NCI-H2081 treated with DMSO at 0.1 percent for 48 hours (cell line): ENCODE measurements at places on chromosomes 2 and 18.

GRCh38 chr2:111711270-111711669 lies 172.7 kb downstream of the ANAPC1 start:
- DNase-seq = no peak

DNA sequence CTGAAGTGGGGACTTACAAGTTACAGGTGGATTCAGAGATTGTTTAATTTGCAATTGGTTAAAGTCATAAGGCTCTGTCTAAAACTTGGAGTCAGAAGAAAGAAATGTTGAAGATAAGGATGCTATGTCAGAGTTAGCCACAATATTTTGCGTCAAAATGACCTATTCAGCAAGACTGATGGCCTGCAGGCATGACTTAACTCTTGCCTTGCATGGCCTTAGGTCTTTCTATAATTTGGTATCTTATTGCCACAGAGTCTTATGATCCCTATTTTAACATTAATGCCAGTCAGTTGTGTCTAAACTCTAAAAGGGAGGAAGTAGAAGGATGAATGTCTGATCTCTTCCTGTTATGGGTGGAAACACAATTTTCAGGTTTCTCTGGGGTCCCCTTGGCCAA lies 5.2 kb upstream of the COMMD1 start:
- no peak for DNase-seq

DNA sequence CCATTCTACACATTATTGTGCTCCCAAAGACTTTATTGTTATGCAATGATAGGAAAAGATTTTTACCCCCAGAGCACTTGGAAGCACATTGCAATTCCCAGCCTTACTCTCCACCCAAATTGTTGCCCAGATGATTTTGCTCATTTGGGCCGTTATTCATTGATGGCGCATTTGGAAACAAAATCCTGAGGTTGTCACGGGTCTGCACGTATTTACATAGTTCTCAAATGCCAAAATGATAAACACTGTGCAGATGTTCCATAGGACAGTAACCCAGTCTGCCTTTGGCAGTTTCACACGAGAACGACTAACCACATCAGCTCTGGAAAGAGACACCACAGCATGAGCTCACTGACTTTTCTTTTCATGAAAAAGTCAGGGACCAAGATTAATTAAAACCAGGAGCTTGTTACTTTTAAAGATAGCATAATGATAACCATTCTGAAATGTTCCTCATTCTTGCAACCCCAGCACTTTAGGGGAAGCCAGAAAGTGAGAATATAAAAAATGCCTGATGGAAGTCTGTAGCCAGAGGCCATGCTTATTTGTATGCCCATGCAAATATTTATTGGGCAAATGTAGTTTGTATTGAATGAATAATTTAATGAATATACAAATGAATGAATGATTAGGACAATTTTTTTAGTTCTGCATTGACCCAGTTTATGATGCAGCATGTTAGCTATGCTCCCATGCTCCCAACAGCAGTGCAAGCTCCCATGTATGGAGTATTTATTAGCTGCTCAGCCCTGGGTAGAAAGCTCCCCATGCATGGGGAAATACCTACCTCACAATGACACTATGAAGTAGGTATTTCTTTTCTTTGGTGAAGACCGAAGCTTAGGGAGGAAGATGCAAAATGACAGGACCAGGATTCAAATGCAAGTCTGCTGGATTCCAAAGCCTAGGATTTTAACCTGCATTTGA lies 84.6 kb downstream of the MAIP1 start:
- DNase-seq = no peak

- DNase-seq = no peak
These were observed 150.9 kb downstream of the ACTR3 start for GRCh38 chr2:114040826-114041225.

GRCh38 chr2:72027426-72028161 lies 120.1 kb downstream of the CYP26B1 start:
- no peak for DNase-seq

DNA sequence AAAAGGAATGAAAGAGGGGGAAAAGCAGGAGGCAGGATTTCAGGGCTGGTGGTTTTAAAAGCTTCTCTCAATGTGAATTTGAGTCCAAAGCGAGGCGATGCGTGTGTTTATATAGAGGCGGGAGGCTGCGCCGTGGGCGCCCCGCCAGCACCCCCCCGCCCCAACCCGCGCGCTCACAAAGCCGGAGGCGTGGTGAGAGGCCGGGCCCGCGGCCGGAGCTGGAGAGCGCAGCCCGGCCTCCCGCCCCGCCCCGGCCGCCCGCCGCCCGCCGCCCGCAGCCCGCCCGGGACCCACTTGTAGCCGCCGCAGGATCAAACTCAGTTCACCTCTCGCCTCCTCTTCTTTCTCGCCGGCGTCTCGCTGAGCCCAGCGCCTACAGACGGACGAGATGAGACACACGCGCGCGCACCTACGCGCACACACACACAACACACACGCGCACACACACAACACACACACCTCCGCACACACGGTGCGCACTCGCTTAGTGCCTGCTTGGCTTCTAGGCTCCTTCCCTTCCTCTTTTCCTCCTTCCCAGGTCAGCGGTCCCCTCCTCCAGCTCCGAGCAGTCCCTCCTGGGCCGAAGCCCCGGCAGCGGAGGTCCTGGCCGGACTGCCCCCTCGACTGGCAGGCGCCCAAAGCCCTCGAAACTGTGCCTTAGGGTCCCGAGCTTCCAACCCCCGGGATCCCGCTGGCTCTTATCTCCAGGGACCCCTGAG lies 1.3 kb upstream of the CYP26B1 start:
- DNase-seq = no peak

GRCh38 chr18:31510319-31510718 lies 12.3 kb downstream of the DSG2 start:
- no peak for DNase-seq

DNA sequence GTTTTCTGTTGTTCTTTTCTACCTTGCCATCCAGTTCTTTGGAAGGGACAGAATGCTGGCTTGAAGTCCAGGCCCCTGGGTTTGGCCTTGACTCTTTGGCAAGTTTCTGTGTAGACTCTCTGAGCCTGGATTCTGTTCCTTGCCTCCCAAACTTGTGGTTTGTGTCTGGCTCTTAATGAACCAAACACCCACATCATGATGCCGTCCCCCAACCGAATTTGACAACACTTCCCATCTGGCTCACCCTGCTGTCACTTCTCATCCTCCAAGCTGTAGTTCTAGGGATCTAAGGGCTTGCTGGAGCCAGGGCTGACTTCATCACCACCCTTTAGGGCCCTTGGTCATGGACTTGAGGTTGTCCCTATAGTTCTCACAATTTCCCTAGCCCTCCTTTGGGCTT lies 68.9 kb upstream of the CELF4 start:
- DNase-seq = no peak

DNA sequence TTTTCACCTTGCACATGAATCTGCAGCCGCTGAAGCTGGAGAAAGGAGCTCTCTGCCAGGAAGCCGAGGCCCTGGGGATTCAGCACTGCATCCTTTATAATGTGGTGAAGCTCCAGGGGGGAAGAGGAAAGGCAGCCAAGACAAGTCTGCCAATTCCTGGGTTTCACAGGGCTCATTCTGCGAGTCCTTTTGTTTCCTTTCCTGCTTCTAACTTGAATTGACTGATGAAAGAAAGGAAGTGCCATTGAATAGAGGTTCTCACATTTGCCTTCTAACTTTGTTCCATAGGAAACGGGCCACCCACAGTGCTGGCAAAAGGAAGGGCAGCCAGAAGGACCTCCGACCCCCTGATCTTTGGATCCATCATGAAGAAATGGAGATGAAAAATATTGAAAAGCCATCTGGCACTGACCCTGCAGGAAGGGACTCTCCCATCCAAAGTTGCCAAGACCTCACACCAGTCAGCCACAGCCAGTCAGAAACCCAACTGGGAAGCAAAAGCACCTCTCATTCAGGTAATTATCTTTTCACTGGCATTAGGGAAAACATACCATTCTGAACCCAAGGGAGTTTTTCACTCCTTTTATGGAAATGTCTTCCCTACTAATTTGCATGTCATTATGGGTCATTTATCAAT lies 765.4 kb downstream of the MBD2 start:
- DNase-seq = peak; percentile 27

DNA sequence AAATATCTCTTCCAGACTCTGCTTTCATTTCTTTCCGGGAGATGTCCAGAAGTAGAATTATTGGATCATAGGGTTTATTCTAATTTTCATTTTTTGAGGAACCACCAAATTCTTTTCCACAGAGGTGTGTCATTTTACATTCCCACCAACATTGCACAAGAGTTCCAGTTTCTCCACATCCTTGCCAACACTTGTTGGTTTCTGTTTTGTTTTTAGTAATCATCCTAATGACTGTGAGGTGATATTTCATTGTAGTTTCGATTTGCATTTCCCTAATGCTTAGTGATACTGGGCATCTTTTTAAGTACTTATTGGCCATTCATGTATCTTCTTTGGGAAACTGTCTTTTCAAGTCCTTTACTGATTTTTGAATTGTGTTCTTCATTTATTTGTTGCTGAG lies 513.1 kb downstream of the PARD3B start:
- DNase-seq = no peak

DNA sequence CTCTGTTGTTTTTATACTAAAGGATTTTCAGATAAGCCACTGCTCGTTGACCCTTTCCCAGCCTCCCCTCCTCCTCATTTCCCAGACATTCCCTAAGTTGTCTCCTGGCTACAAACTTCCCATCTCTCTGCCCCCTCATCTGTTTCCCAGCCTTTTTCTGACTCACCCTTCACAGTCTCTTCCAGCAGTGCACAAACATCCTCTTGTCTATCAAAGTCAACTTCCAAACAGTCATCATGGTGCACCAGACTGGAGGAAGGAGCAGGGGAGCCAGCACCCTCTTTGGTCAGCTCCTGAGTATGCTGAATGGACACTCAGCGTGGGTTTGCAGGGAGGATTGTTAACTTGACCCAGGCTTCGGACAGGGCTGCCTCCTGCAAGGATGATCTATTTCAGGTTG lies 26.6 kb upstream of the SPRED2 start:
- no peak for DNase-seq

DNA sequence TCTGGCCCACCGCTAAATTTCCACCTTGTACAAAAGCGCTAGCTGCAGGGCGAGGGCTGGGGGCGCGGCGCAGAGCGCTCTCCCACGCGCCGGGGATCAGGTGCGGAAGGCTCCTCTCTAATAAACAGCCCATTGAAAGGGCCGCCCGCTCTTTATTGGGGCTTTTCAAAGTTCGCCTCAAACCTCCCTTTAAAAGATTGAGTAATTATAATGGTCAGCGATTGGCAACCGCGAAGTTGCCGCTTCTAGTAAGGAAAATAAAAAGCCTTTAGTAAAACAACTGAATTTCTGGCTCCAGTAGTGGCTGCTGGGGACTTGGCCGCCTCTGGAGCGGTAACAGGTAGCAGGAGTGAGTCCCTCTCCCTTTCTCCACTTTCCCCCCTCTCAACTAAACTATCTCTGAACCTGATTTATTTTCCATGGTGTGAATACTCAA lies 755 bp downstream of the NEUROD1 start:
- DNase-seq = no peak

GRCh38 chr18:48032876-48033789 lies 102.7 kb upstream of the SMAD2 start:
- DNase-seq = no peak

DNA sequence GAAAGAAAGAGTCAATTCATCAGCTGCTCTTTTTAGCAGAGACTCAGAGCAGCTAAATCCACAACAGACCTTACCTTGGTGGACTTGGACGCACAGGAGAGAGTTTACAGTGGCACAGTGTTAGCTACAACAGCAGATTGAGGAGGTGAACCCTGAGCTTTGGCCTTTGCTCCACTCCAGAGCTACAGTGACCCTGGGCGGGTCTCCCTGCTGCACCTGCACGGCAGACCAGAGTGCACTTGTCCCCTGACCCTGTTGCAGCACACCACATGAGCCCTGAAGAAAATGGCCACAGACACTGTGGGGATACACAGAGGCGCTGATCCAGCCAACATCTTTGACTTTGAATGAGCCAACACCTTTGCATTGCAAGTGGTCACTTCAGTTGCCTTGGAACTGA lies 11.0 kb downstream of the SLC19A3 start:
- no peak for DNase-seq

GRCh38 chr18:42275949-42276730 lies 321.1 kb downstream of the PIK3C3 start:
- no peak for DNase-seq

DNA sequence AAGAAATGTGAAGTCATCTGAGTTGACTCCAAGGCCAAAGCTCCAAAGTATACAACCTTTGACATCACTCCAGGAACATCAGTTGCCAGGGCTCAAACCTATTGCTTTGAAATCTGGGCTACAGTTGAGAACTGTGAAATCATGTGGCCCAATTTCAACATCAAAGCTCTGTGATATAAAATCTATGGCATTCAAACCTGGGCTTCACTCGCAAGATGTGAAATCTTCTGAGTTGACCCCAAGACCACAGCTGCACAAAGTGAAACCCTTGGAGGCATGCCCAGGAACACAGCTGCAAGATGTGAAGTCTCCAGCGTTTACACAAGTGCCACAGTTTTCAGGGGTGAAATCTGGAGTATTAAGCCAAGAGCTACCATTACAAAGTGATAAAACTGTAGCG lies 9.4 kb upstream of the ZNF512 start:
- DNase-seq = no peak

- DNase-seq = no peak
These were observed 3.4 kb downstream of the ZEB2 start for GRCh38 chr2:144516411-144516980.

DNA sequence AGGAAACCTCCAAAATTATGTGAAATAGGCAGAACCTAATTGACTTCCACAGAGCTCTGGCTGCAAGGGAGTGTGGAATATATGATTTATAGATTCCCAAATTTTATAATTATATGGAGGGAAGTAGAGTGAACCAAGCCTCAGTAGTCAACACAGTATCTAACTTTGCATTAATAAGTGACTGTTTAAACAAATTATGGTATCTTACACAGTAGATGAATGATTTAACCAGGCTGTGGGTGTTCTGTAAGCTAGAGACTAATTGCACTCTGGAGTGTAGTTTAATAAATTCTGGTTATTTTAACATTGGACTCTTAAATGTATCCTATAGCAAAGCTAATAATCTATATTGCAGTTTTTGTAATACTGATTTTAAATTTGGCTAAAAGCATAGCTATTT lies 183.5 kb downstream of the KIAA1328 start:
- DNase-seq = no peak

GRCh38 chr18:42838546-42839145 lies 276.8 kb downstream of the RIT2 start:
- DNase-seq = no peak

DNA sequence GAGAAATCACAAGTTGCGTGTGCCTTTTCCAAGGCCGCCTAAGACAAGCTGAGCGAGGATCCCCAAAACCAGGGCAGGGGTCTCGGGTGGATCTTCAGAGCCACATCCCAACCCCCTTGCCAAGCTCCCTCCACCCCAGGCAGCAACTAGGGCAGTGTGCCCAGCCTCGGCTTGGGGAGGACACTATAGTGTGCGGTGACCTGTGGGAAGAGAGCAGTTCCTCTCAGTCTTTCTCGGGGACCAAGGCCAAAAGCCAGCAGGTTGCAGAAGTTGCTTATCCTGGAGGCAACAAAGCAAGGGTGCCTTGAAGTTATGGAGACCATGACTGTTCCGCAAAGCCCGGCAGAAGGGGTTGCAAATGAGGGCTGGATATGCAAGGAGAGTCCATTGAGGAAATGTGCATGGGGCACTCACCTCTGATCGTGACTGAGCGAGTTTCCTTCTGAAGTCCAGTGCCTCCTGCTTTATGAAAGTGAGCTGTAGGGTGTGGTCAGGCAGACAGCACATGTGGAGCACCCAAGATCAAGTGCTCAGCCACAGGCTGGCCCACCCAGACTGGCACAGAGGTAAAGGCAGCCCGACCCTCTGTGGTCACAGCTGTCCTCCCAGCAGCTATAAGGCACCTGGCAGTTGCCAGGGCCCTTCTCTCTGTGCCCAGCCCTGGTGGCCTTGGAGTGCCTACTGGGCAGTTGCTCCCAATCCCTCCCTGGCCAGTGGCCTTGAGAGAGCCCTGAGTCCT lies 260.5 kb downstream of the ATAD2B start:
- DNase-seq = no peak
